ENCODE measurements at places on chromosomes 1 and 21.
A peak's percentile ranks its signal among the peaks of the same experiment; 100 is the strongest.

DNA sequence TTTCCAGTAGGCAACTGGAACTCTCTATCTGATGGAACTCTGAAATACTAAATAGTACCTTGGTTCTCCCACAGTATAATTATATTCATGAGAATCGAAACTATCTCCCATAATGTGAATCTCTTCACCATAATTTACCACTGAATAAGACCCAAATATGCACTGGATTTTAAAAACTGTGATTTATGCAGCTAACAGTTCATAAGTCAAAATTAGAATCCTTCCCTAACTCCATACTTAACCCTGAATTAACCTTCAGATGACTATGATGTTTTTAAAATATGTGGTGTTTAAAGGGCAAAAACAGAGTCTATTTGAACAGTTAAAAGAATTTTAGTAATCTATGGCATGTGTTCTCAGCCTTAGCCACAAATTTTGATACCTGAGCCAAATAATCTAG lies 22.9 kb upstream of the SLC44A3 start:
- no peak for DNase-seq

DNA sequence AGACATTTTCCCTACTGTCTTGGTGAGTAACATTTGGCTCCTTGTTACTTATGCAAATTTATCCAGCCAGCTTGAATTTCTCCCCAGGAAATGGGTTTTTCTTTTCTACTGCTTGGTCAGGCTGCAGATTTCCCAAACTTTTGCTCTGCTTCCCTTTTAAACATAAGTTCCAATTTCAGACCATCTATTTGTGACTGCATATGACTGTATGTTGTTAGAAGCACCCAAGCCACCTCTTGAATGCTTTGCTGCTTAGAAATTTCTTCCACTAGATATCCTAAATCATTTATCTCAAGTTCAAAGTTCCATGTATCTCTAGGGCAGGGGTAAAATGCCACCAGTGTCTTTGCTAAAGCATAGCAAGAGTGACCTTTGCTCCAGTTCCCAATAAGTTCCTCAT lies 32.3 kb upstream of the CITED4 start:
- no peak for DNase-seq

DNA sequence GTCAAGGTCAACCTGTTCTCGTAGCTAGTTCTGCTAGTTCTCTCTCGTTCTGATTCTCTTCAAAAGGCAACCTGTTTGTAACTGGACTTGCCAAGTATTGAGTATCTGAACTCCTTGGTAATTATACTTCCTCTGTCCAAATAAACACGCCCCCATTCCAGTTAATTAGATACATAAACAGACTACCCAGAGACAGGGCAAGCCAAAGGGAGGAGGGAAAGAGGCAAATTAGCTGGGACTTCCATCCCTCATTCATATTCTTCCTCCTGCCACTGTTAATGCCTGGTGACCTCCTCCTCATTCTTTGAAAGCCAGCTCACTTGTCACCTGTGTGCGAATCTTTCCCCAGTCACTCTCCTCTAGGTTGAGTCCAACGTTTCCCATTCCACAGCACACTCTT lies 62.9 kb downstream of the LPAR3 start:
- DNase-seq = no peak

- DNase-seq = no peak
Observed at GRCh38 chr1:66981679-66982078, 56.9 kb downstream of the MIER1 start.

DNA sequence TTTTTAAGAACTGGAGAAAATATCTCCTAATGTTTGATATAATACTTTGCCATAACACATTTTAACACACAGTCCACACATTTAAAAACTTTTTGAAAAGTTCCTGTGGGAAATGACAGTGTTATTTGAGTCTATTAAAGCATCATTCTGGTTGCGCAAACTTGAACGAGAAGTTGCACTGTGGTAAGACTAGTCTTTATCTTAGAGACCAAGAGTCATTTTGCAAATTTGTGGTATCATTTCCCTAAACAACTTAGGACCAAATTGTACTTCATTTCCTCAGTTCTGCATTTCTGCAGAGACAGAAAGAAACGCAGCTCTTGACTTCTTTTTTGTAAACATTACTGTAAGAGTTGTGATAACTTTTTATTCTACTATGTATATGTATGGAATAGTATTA lies at the start of gene RGS18:
TSS of gene RGS18 (plus strand) at position 282 of the 400 bp plus-strand sequence. CDS start 176 bp downstream, outside the sequence.
- peak; percentile 38 for DNase-seq

GRCh38 chr1:151416231-151416630 lies 16.9 kb downstream of the PSMB4 start:
- peak; percentile 90 for DNase-seq

- no peak for DNase-seq
Observed at GRCh38 chr1:227559499-227559898, 3.9 kb upstream of the ZNF678 start.

GRCh38 chr1:100359139-100359538 lies 6.8 kb downstream of the CDC14A start:
- DNase-seq = no peak

DNA sequence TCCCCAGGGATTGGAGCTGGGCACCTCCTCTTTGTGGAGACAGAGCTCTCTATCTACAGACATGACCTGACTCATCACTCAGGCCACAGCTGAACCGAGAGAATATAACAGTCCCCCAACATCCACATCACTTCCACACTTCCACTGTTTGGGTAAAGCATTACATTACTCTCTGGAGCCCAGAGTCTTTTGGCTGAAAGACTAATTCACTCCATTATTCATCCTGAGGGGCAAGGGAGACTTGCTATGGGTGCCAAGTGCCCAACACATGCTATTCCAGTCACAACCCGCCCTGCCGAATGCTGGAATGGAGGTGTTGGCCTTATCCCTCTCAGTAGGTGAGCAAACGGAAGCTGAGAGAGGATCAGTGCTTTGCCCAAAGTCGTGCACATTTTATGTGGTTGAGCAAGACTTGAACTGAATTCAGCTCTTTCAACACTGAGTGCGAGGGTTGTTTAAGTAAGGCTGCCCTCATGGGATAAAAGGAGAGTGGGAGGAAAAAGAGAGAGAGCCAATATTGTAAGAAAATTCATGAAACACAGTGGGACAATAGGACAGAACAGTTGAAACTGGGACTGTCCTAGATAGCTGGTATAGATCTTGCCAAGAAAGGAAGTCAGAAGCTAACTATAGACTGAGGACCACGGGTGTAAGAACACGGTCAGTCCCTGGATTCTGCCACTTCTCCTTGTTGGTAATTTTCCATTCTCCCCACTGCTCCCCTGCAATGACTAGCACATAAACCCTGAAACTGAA lies 13.5 kb upstream of the CHI3L1 start:
- DNase-seq = peak; percentile 85

- no peak for DNase-seq
Observed at GRCh38 chr1:162386292-162387225, 5.0 kb downstream of the C1orf226 start.
